Cerebellum (tissue), 4 donors: ENCODE measurements at places on chromosomes 4 and X.
A peak's percentile ranks its signal among the peaks of the same experiment; 100 is the strongest.

GRCh38 chr4:2691952-2692435, 64.1 kb downstream of the TNIP2 start:
- DNase-seq: no peak

- DNase-seq: no peak
Observed at GRCh38 chrX:125172531-125172930, 147.1 kb upstream of the TEX13C start.

DNA sequence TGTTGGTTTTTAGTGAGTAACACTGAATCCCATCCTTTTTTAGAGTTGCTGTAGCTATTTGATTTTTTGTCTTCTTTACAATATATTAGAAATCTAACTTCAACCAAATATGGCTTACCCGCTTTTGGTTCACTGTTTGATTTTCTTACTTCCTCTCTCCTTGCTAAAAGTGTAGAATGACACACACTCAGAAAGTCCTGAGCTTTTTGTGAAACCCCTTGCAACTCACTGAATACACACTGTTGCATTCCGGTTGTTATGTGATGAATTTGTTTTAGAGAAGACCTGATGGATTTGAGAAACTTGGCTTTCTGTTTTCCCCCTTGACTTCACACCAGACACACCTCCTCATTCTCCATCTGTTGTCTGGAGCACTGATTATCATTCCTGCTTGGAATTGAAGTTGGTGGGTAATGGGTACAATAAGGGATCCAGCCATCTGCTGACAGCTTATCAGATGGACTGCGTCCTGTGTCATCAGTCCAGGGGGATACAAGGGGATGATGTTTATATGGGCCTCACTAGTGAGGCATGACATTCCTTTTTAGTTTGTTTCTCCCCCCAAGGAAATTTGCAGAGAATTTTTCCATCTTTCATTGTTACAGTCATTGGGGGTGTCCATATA, 5.2 kb downstream of the TMEM164 start:
- DNase-seq: no peak

- DNase-seq: peak; percentile 42
Observed at GRCh38 chrX:6225911-6226595, 2.6 kb downstream of the NLGN4X start.

GRCh38 chrX:135484641-135485289, 35.7 kb upstream of the INTS6L start:
- DNase-seq: peak; percentile 51

- DNase-seq: no peak
Observed at GRCh38 chr4:150358691-150359090, 223.3 kb upstream of the MAB21L2 start.

DNA sequence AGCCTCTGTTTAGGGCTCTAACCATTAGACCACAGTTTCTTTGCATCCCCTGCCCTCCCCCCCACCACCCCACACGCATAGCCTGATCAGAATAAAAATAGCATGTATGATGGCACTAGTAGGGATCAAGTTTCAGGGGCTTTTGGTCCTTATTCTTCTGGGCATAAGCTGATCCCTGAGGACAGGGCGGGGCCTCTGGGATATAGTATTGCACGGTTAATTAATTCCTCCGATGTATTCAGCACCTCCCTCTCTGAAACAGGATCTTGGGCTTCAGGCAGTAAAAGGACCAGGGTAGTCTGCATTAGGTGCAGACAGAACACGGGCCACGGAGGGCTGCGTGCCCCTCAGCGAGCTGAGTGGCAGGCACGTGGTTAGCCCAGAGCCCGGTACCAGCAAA, 57.1 kb downstream of the ELF4 start:
- DNase-seq: no peak

DNA sequence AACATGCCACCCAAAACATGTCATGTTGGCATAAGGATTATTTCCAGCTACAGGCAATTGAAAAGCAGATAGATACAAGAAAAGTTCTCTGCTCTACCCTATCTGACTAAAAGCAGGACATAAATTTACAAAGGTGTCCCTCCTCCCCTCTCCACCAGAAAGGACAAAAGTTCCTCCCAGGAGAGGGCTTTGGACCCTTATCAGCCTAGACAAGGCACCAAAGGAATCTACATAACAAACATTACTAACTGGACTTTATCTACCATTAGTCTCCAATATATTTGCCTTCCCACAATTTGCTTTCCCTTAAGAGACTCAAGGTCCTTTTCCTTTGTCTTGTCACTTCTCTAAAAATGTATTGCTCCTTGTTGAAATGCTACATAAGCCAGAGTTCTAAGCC, 55.6 kb downstream of the ADGRA3 start:
- DNase-seq: no peak

DNA sequence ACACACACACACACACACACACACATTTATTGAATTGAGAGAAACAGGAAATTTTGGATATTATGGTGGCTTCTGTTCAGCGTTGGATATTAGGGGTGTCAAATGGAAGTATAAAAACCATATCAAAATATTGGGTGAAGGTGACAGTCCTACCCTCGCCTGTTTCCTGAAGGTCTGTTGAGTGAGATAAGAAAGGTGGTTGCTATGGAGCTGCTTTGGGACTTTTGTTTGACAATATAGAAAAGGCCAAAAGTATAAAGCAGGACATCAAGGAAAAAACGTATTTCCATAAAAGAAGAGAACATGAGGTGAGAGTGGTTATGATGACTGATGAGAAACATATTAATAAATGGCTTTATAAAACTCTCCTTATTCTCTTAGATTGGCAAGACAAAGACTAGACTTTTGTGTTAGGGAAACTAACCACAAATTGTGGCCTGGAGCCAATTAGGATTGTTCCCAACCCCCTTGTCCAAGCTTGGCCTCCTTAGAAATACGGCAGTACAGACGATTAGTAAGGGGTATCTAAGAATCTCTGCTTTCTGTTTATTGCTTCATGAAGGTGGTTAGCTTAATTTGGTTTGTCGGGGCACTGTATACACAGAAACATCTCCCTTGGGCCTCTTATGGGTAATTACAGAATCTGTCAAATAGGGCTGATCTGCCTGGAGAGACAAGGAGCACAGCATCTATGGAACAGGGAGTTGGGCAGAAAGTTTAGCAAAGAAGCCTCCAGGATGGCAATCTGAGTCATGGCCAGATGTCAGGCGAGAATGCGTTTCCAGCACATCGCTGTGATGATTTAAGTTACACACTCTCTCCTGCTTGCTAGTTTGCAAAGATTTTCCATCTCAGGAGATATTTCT, 198.0 kb downstream of the CBR4 start:
- no peak for DNase-seq

DNA sequence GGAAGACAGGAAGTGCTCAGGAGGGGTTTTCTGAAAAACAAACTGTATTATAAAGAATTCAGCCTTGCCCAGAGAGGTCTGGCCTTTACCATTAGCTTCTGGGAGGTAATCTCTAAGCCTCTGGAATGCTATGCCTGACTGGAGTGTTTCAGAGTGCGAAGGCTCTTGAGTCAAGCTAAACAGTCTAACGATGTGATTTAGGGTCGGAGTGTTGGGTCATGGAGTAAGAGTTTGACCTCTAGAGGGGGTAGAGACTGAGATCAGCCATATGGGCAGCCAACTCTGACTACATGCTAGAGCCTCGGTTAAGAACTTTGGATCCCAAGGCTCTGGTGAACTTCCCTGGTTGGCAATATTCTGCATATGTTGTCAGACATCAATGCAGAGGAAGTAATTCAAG, 15.0 kb downstream of the BOD1L1 start:
- no peak for DNase-seq
